GM23338 (cell line): ENCODE measurements at places on chromosomes 7 and 10. TPM values are rescaled to one million over a fixed set of nuclear protein-coding genes. Genes with fewer than 3 reads are reported as not detected.

FAM180A gene
- polyA plus RNA-seq = not detected in 2 replicates

ANKIB1 gene
- polyA plus RNA-seq = 17.1 and 19.1 TPM in 2 replicates

LIPN gene
- polyA plus RNA-seq = not detected in 2 replicates

ABCF2 gene
- 17.8 and 18.7 TPM in 2 replicates for polyA plus RNA-seq

GIMAP5 gene
- polyA plus RNA-seq = not detected in 2 replicates

GRID1 gene
- polyA plus RNA-seq = 0.09 and 0.15 TPM in 2 replicates

COMMD3 gene
- polyA plus RNA-seq = 5.2 and 6.0 TPM in 2 replicates

IKZF1 gene
- 0.45 and 0.57 TPM in 2 replicates for polyA plus RNA-seq

BICC1 gene
- 0.94 and 1.3 TPM in 2 replicates for polyA plus RNA-seq

SORBS1 gene
- 50.5 and 51.5 TPM in 2 replicates for polyA plus RNA-seq

TBX20 gene
- polyA plus RNA-seq = not detected in 2 replicates

LRMDA gene
- polyA plus RNA-seq = 1.6 and 1.8 TPM in 2 replicates

FAM25A gene
- not detected in 2 replicates for polyA plus RNA-seq

LEP gene
- polyA plus RNA-seq = not detected in 2 replicates

CCDC3 gene
- polyA plus RNA-seq = 1.4 and 1.9 TPM in 2 replicates

TRIM50 gene
- polyA plus RNA-seq = 0.19 TPM in 1 of 2 replicates, not detected in the other

NUTM2E gene
- polyA plus RNA-seq = 0.18 TPM in 1 of 2 replicates, not detected in the other

MBLAC1 gene
- polyA plus RNA-seq = 2.4 and 2.7 TPM in 2 replicates

HKDC1 gene
- not detected in 2 replicates for polyA plus RNA-seq

NXPH1 gene
- 0.45 and 0.77 TPM in 2 replicates for polyA plus RNA-seq

FKBP9 gene
- polyA plus RNA-seq = 5.1 and 5.2 TPM in 2 replicates

FKBP14 gene
- 10.4 and 12.9 TPM in 2 replicates for polyA plus RNA-seq

FRG2B gene
- polyA plus RNA-seq = not detected in 2 replicates

PNLIPRP2 gene
- polyA plus RNA-seq = 0.19 and 0.24 TPM in 2 replicates

KCNMA1 gene
- 8.7 and 9.0 TPM in 2 replicates for polyA plus RNA-seq

RELN gene
- polyA plus RNA-seq = 0.10 and 0.26 TPM in 2 replicates

PLAC9 gene
- polyA plus RNA-seq = 11.0 and 14.4 TPM in 2 replicates

TRIM24 gene
- 61.2 and 67.0 TPM in 2 replicates for polyA plus RNA-seq

GRIFIN gene
- not detected in 2 replicates for polyA plus RNA-seq

NACAD gene
- polyA plus RNA-seq = 4.9 and 6.1 TPM in 2 replicates

HMX2 gene
- polyA plus RNA-seq = 3.1 and 3.4 TPM in 2 replicates

CPA4 gene
- polyA plus RNA-seq = not detected in 2 replicates

INHBA gene
- 1.0 and 1.3 TPM in 2 replicates for polyA plus RNA-seq

SYNPO2L gene
- 0.16 and 0.57 TPM in 2 replicates for polyA plus RNA-seq

FZD1 gene
- polyA plus RNA-seq = 0.34 and 0.42 TPM in 2 replicates

CHPF2 gene
- polyA plus RNA-seq = 4.8 and 5.4 TPM in 2 replicates

FANK1 gene
- 0.37 and 0.56 TPM in 2 replicates for polyA plus RNA-seq

DOCK4 gene
- polyA plus RNA-seq = 6.3 and 6.8 TPM in 2 replicates

OGDH gene
- polyA plus RNA-seq = 13.5 and 16.5 TPM in 2 replicates

COL26A1 gene
- 17.8 and 20.6 TPM in 2 replicates for polyA plus RNA-seq

SEPTIN14 gene
- not detected in 2 replicates for polyA plus RNA-seq

HUS1 gene
- polyA plus RNA-seq = 12.9 and 14.9 TPM in 2 replicates

GLCCI1 gene
- 14.0 and 15.0 TPM in 2 replicates for polyA plus RNA-seq

GJD4 gene
- not detected in 2 replicates for polyA plus RNA-seq

GPR26 gene
- 0.06 TPM in 1 of 2 replicates, not detected in the other for polyA plus RNA-seq

EEPD1 gene
- 4.1 and 6.0 TPM in 2 replicates for polyA plus RNA-seq

AKR1D1 gene
- polyA plus RNA-seq = not detected in 2 replicates

SLC26A3 gene
- polyA plus RNA-seq = not detected in 2 replicates

FAM13C gene
- 0.94 and 2.1 TPM in 2 replicates for polyA plus RNA-seq

CBX3 gene
- 226 and 236 TPM in 2 replicates for polyA plus RNA-seq

SMKR1 gene
- polyA plus RNA-seq = 1.7 and 2.1 TPM in 2 replicates

PPP1R9A gene
- 9.3 and 10.6 TPM in 2 replicates for polyA plus RNA-seq

IDI2 gene
- polyA plus RNA-seq = not detected in 2 replicates

SPDYE2B gene
- polyA plus RNA-seq = 1.7 TPM in 1 of 2 replicates, not detected in the other
